ENCODE measurements at places on chromosomes 2 and 18.

DNA sequence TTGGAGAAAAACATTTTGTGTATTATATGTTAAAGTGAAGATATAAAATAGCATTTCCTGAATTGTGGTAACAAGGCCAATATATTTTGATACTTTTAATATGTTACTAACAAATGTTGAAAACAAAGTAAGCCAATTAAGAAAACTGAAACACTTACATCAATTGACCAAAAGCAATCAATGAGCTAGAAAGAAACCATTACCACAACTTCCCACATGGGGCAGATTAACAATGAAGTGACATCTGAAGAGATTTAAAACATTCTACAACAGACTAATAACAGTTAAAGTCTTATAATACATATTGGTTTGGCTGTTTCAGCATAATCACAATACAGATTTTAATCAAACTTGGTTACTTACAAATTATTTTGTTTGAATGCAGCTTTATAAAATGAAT, 282.4 kb upstream of the NETO1 start:
- DNase-seq = no peak

- no peak for DNase-seq
These were observed 38.6 kb upstream of the RASGRP3 start for GRCh38 chr2:33437815-33438214.

GRCh38 chr2:128325611-128326181, 7.0 kb upstream of the HS6ST1 start:
- DNase-seq = no peak

DNA sequence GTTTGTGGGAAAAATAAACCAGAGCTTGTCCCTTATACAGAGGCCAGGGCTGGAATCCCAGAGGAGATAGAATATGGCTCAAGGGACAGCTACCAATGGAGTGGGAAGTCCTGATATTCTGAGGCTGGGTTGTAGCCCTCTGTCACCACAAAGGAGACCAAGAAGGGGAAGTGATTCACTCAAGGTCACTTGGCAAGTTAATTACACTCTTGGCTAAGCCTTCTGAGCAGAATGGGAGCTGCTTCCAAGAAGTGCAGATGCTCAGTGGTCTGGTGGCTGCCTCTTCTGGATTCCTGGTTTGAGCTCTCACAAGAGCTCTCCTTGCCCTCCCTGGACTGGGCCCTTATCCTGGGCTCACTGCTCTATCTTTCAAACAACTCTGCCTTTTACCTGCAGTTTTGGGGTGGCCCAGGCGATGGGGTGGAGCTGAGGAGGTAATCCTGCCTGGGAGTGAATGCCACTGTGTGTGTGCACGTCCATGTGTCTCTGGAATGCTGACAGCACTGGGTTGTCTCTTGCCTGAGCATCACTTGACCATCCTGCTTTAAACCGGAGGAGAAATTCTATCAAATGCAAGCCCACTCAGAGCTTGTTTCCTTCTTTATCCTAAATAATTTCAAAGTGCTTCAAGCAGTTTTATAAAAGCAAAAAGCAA, 168.2 kb downstream of the KCNS3 start:
- DNase-seq = no peak

GRCh38 chr2:107817378-107817777, 9.3 kb upstream of the RGPD4 start:
- no peak for DNase-seq

- DNase-seq = no peak
These were observed 533.3 kb downstream of the SOCS6 start for GRCh38 chr18:70822117-70822516.

- DNase-seq = no peak
These were observed 102.3 kb downstream of the OSR1 start for GRCh38 chr2:19256121-19256601.

DNA sequence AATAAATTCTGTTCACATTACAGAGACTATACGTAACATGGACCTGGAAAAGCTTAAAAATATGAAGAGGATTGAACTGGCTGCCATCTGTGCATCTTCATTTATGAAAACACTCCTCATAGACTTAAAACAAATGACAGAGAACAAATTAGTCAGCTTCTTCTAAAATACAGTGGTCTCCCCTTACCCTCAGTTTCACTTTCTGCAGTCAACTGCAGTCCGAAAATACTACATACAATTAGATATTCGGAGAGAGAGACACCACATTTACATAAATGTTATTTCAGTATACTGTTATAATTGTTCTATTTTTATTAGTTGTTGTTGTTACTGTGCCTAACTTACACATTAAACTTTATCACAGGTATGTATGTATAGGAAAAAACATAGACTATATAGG, 6.5 kb downstream of the RNF103 start:
- DNase-seq = no peak

GRCh38 chr18:22467760-22468553, 50.2 kb upstream of the CTAGE1 start:
- no peak for DNase-seq

DNA sequence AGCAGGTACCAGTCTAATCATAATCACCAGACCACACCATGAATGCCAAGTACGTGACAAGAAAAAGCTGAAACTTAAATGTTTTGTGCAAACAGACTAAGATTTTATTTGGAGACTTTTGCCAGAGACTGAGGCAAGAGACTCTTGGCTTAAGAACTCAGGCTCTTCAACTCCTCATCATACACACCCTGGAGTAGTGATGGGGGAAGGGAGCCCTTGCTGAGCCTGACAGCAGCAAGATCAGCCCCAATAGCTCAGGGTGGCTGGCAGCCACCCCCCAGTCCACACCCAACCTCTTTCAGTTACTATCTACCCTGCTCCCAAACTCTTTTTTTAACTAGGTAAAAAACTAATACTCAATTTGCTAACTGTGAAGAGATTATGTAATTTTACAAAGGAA, 114.8 kb downstream of the CCBE1 start:
- DNase-seq = no peak

GRCh38 chr2:44244135-44244871, 31.0 kb upstream of the SLC3A1 start:
- DNase-seq = no peak

DNA sequence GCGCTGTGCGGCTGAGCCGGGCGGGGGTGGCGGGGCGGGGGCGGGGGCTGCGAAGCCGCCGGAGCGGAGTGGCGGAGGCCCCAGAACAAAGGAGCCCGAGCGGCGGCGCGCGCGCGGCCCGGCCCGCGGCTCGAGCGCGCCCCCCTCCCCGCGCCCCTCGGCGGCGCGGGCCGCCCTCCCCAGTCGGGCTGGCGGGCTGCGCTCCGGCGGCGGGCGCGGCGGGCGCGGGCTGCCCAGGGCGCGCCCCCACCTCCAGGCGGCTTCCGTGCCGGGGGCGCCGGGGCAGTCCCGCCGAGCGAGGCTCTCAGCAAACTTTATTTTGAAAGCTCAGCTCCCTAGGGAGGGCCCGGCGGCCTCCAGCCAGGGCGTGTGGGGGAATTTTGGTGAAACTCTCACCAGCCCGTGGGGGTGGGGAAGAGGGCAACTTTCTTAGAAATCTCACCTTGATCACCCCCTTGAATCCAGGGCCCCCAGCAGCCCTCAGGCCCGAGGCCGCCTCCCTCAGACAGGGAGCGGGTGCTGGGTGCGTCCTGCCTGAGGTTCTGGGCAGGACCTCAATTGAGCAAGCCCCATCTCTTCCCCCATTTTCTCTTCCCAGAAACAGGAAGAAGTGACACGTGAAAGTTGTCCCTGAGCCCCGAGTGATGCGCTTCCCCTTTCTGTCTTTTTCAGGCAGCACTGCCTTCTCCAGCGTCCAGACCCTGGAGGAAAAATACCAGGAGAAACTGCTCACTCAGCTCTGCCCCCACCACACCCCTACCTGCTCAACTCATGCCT, 786 bp downstream of the TET3 start:
- no peak for DNase-seq

DNA sequence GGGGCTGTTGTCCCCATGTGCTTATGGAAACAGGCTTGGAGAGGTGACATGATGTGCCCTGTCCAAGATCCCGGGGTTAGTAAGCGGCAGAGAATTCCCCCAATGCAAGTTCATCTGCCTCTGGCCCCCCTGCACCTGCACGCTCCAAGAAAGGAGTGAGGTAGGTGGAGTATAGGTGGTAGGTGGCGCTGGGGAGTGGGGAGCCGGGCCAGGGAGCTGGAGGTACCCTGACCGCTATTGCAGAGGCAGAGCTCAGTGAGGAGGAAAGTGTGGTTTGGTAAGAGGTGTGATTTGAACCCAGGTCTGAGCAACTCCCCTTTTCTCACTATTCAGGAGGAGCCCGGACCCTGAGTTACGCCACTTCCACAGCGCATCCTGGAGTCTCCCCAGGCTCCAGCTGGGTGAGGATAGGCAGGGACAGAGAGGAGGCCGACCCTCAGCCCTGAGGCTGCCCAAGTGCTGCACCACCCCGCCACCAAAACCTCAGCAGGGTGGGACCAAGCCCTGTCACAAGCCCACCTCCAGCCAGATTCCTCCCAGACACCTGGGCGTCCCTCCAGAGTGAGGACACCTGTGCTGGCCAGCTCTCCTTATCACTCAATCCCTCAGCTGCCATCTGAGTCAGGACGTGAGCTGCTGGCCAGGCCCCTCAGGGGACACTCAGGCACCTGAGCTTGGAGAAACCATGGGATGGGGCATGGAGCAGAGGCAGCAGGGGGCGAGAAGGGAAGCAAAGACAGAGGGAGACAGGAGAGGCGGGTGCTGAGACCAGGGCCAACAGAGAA, 5.6 kb downstream of the HAAO start:
- DNase-seq = no peak

- no peak for DNase-seq
These were observed 557.8 kb upstream of the GCFC2 start for GRCh38 chr2:76268484-76268883.

DNA sequence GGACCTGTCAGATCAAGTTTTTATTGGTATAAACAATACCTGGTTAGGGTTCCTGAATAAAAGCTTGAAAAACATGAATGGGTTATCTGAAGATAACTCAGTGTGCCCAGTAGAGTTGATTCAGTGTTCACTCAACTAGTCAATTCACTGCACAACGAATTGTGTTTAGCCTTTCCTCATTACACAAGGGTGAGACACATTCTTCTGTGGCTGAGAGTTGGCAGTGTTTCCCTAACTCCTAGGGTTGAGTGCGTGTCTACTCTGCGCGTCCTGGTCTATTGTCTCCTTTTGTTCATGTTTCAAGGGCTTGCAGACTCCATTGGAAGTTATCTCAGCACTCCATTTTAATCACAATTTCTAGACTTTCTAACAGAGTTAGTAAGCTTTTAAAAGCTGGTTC, 32.8 kb upstream of the TMEM178A start:
- no peak for DNase-seq

DNA sequence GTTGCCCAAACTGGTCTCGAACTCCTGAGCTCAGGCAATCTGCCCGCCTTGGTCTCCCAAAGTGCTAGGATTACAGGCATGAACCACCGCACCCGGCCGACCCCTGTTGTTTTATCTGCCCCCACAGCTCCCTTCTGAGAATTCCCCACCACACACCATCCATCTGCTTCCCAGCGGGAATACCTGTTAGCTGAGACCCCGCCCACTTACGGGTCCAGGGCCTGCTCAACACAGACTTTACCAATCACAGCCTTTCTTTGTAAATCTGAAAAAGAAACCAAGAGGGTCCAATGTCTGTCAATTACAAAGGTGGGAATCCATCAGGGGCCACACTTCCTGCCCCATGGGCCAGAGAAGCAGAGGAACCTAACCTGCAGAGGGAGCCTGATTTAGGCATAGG, 14.2 kb upstream of the CABLES1 start:
- no peak for DNase-seq

GRCh38 chr2:28499282-28499681, 3.4 kb downstream of the PLB1 start:
- no peak for DNase-seq

DNA sequence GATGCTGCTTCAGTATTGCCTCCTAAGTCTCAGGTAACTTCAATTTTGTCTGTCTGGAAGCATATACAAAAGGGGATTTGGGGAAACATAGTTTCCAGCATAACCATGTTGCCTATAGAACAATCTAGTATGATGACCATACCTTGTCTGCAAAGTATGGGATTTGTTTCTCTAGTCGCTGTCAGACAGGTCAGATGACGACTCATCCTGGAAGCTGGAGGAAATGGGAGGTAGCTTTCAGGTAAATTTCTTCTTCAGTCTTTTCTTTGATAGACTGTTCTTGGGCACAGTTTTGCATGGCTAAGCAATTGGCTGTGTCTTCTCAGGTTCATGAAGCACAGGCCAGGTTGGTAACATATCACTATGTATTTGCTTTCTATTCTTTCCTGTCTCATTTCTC, 2.8 kb upstream of the OSBPL6 start:
- no peak for DNase-seq
